ENCODE measurements at places on chromosomes 12 and 14.

GRCh38 chr14:61511558-61511948, 183.8 kb upstream of the HIF1A start:
- DNase-seq, result peak; percentile 63

GRCh38 chr12:48765753-48766162, 23.1 kb downstream of the ADCY6 start:
- DNase-seq, result no peak

DNA sequence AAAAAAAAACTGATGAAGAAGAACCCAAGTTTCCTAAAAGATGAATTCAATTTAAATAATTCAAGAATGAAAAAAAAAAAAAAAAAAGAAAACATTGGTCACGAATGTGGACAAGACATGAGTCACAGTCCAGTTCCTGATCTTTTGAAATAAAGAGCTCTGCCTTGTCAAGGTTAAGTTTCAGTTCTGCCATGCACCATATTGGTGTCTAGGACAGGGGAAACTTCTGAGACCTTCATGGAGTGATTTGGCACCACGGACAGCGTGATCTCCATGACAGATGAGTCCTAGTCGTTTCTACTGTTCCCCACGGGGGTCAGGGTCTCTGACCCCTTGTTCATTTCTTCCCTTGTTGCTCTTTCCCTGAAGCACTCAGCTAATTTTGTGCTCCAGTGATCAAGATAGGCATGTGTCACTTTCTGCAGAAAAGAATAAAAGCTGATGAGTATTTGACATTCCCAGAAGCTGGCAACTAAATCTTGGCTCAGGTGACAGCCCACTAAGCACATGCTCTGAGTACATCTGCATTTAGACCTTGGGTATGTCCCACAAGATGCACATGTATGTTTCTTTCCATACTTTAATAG, 1159.7 kb downstream of the BCL11B start:
- no peak for DNase-seq

DNA sequence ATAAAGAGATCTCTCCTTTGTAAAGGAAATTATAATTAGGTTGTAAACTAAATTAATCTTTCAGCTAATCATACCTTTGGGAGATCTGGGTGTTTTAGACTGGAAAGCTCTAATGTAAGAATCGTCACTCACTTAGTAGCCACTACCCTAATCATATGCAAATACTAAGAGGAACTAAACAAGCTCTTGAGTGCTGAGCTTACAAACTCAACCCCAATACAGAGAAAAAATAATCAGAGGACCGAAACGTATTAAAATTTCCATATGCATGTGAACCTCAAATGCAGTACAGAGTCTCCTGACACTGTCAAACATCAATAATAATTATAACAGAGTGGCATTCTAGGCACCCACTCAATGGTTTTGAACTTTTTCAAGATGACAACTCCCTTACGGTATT, 235.3 kb upstream of the FOXN3 start:
- DNase-seq, result no peak

GRCh38 chr12:6928022-6928702, 403 bp downstream of the ATN1 start:
- no peak for DNase-seq

DNA sequence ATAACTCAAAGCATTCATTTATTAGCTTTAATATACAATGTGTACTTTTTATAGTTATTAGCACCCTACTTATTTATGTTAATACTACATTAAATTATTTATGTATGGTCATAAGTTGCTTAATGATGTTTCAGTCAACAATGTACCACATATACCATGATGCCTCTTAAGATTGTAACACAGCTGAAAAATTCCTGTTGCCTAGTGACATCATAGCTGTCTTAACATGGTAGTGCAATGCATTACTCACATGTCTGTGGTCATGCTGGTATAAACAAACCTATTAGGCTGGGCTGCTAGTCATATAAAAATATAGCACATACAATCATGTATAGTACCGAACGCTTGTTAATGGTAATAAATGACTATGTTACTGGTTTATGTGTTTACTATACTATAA, 120.4 kb downstream of the ANO6 start:
- no peak for DNase-seq

DNA sequence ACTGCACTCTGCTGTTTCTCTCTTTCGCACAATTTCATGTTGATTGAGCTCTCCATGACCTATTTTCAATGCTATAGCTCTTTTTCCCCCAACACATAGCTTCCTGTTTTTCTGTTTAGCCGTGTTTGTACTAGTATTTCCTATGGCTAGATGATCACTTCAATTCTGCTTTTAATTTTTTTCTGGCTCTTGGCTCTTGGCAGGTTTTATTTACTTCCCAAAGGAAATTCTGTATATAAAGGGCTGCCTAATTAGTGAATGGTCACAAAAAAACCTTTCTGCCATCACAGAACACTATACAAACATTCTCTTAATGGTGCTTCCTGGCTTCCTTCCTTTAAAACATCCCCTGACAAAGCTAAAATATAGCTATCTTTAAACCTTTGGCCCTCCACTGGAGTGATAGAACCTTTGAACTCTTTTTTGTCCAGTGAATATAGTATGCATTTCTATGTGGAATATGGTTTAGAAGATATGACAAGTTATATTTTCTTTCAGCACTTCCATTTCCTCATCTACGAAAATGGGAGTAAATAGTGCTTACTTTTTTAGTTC, 88.2 kb downstream of the RASSF9 start:
- no peak for DNase-seq

DNA sequence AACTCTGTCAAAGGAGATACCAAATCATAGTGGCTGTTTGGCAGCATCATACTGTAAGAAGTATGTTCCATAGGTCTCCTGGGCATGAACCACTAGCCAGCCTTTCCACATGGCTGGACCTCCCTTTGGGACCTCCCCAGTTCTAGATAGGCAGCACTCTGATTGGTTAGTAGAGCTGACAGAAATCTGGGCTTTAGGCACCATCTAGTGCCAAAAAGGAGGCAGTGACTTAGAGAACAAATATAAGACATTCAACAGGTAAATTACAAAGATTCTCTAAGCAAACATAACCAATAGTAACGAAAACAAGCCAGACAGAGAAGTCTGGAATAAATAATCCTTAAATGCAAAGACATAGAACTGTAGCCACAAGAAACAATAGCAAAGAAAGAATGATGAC, 148.0 kb upstream of the PDE3A start:
- no peak for DNase-seq

GRCh38 chr12:15829949-15830348, 40.8 kb upstream of the EPS8 start:
- DNase-seq, result no peak

GRCh38 chr12:74801625-74802024, 264.0 kb downstream of the ATXN7L3B start:
- no peak for DNase-seq

DNA sequence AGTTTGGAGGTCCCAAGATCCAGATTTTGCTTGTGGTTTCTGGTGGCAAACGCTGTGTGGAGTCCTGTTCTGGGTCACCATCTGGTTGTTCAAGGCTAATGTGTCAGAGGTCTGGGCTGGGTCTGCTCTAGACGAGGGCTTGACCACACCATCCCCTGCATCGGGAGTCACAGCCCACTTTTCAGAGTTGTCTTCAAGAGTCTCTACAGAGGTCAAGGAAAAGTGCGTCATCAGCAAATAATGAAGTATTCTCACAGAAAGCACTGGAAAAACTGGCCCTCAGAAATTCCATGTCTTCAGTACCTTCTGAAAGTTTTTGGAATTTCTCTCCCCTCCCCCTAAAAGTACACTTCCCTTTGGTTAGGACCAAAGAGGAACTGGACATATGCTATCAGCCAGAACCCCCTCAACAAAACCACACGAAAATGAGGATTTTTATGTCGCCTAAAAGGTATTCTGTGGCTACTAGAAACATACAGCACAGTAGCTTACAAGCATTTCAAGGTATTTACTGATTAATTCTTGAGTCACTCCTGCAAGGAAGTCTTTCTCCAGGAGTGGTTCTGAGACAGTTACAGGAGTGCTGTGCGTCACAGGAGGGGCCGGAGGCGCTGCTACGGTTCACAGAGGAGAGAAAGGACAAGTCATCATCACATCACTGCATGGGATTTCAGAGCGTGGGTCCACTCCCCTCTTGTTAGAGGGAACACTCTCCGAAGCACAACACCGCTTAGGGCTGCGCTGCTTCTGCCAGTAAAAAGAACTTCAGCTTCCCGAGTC, 35.4 kb downstream of the RAD52 start:
- no peak for DNase-seq

DNA sequence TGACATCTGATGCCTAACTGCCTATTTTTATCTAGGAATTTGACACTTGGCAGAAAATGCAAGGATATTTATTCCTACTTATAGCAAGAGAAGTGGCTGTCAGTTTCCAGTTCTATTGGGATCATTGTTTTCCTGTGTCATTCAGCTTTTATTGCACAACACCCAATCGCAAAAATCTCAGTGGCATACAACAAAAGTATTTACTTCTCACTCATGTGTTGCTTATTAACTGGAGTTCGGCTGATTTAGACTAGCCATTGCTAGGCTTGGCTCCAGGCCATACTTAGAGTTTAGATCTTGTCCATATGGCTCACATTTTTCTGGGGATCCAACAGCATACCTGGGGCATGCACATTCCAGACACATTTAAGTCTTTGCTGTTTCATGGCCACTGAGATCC, 218.6 kb upstream of the SYT1 start:
- no peak for DNase-seq

DNA sequence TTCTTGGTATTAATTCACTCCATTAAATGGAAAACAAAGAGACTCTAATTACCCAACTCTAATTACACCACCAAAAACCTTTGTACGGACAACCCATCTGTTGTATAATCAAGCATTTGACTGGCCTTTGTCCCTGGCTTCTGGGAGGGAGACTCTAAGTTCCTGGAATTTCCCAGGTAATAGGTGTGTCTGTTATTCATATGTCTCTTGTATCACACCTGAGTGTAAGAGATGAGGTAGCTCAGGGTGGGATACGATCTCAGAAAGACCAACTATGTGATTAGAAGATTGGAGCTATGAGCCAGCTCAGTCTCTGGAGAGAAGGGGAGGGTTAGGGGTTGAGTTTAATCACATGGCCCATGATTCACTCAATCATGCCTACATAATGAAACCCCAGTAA, 94.7 kb upstream of the PLXNC1 start:
- DNase-seq, result no peak

GRCh38 chr14:24986206-24986893, 63.6 kb downstream of the STXBP6 start:
- no peak for DNase-seq

GRCh38 chr12:67370979-67371378, 101.8 kb downstream of the CAND1 start:
- DNase-seq, result no peak

GRCh38 chr14:102314242-102315011, 5.1 kb upstream of the ZNF839 start:
- DNase-seq, result peak; percentile 75

GRCh38 chr14:72479461-72479931, 414.4 kb downstream of the DPF3 start:
- no peak for DNase-seq

GRCh38 chr14:70011708-70012107, 132.5 kb downstream of the SMOC1 start:
- DNase-seq, result no peak

DNA sequence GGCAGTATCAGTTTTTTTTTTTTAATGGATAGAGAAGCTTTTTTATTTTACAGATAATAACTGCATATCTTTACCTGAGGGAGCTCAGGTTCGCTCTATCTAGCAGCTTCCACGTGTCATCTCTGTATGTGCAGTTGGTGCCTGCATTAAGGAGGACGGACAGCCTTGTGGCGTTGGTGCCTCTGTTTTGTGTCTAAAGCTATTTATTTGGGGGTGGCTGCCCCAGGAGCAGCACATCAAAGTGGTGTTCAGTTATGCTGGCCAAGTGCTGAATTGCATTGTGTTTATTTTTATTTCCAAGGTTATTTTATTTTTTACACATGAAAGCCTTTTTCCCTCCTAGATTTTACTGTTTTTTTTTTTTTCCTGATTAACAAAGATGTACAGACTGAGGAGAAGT, 59.7 kb downstream of the RASSF3 start:
- DNase-seq, result no peak

DNA sequence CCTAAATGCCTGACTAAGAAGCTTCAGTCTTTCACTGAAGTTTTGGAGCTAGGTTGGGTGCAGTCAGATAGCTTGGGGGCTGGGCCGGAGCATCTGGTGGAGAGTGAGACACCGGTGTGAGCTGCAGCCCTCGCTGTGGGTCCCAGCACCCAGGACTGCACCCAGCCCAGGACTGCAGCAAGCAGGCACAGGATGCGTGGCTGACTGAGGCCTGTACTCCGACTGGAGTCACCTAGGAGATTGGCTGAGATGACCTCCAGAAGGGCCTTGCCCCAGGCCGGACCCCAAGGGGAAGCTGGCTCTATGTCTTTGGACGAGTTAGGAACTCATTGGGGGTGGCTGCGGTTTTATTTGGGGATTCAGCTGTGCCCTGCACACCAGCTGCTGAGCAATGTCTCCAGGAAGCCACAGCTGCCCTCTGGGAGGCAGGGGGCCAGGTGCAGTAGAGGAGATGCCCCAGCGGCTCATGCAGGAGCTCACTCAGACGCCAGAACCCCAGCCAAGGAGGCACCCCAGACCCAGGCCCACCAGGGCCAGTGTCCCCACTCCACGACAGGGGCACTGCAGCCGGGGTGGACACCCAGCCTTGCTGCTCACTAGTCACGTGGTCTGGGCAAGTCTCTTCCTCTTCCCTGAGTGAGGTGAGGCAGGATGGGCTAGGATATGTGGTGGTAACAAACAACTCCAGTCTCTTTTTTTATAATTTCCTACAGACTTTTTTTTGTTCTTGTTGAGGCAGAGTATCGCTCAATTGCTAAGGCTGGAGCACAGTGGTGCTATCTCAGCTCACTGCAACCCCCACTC, 31.8 kb upstream of the RCOR1 start:
- DNase-seq, result no peak

GRCh38 chr14:102573591-102574046, 18.8 kb upstream of the RCOR1 start:
- no peak for DNase-seq

DNA sequence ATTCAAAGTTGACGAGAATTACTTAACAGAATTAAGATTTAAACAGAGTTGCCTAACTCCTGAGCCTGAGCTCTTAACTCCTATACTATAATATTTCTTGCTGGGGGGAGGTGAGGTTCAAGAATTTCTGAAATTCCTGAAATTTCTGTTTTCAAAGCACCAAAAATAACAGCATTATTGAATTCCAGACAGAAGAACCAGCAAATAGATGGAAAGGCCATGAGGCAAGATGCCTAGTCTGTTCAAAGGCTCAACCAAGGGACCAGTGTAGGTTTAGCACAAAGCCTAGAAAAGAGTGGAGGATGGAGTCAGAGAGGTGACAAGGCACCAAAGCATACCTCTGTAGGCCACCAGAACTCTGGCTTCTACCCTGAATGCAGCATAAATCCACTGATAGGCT, 76.4 kb downstream of the PPP1R12A start:
- DNase-seq, result no peak

GRCh38 chr12:48441069-48441468, 31.3 kb upstream of the ANP32D start:
- no peak for DNase-seq

DNA sequence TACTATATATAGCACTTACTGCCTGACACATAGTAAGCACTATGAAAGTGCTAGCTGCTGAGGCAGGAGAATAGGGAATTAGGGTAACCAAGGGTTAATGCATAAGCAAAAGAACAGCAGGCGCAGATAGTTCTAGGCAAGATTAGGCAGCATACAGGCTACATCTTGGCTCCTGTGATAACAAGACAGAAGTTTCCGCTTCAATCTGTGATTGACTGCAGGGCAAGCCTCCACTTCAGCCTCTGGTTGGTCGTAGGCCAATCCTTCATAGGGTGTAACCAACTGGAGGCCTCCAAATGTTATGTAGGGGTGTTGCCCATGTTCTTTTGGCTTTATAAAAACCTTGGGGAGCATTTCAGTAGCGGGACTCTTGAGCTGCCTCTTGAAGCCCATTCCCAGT, 46.9 kb downstream of the KLHL28 start:
- no peak for DNase-seq

Data from activated T-cell treated with anti-CD3 and anti-CD28 coated beads, Interleukin-2, amount 50 U/mL, for 4 hours (primary cell).